ENCODE measurements at places on chromosomes 2 and 18.

- DNase-seq: no peak
Observed at GRCh38 chr18:3541549-3542386, 91.8 kb downstream of the TGIF1 start.

DNA sequence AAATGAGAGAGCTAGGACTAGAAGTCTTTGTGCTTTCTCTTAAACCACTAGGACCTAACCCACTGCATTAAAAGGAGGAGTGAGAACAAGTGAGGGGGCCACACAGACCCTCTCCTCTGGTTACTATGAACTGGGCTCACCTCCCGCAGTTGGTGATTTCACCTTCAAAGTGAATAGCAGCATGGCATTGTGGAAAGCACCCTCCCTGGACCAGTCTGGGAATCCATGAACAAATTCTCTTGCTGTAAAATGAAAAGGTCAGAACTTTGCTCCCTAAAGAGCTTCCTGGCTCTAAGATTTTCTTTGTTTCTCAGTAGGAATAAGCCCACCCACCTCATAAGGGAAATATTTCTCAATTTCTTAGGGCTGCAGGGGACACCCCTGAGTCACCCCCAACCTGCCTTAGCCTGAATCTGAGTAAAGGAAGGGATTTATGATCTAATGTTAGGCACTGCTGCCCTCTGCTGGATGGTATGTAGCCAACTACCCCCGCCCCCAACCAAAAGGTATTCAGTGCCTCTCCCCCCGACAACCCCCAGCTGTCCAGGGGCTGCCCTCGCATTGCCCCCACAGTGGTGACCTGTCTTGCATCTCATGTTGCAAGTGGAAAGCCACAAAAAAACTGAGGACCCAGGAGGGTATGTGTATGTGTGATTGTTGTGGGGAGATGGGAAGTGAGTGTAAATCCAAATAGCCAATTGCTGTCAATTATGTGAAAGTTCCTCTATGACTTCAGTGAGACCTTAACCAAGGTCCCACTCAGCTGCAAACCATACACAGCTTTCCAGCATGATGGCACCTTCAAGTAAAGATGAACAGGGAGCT, 230.9 kb upstream of the SLC14A2 start:
- DNase-seq: no peak

DNA sequence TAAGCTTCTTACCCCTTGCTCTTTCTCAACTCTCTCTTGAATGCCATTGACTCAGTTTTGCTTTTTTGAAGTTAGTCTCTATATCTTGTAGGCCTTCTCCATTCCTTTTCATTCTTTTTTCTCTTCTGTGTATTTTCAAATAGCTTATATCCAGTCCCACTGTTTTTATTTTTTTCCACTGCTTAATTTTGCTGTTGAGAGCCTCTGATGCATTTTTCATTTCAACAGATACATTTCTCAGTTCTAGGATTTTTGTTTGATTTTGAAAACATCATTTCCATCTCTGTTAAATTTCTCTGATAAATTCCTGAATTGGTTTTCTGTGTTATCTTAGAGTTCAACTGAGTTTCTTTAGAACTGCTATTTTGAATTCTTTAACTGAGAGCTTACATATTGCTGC, 45.9 kb downstream of the MIB1 start:
- DNase-seq: no peak

- DNase-seq: no peak
Observed at GRCh38 chr2:46319711-46320110, 22.5 kb downstream of the EPAS1 start.

GRCh38 chr2:219356834-219357233, 24.3 kb upstream of the RESP18 start:
- DNase-seq: no peak

DNA sequence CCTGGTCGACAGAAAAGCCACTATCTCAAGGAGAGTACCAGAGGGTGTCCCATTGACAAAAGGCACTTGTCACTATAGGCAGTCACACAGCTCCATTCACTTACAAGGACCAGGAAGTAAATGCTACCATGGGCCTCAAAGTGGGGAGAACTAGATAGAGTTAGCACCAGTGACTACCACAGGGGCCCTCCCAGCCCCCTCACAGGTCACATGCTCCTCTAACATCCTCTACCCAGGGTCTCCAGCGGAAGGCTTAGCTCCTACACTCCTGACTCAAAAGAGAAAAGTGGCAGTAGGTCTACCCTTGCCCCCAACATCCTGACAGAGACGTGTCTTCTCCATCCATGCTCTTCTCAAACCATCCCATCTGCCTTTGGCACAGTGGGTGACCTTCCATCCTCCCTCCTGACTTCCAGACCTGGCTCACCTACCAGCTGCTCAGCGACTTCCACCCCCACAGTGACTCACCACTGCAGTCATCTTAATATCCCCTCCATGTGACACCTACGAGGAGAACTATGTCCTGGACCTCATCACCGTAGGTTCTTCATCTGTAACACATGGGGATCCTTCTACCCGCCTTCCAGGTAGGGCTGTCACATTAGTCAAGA, 5.6 kb upstream of the DNMT3A start:
- DNase-seq: no peak

- no peak for DNase-seq
Observed at GRCh38 chr2:206798000-206798399, 32.6 kb downstream of the FASTKD2 start.

DNA sequence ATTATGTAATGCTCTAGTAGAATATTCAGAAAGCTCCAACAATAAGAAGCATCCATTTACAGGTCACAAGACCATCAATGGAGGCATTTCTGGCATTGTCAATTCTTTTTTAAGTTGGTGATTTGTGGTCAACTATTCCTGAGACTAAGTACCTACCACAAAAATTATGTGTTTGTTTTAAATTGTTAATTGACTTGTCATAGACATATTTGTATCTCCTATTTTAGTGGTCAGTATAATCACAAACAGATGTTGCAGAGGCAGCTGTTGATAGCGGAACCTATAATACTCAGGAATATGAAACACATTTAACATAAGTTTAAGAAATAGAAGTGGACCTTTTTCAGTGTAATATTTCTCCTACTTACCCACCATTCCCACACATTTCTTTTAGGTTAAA, 430.1 kb downstream of the CCDC85A start:
- DNase-seq: no peak

GRCh38 chr2:169324581-169325260, 37.6 kb downstream of the LRP2 start:
- DNase-seq: no peak

DNA sequence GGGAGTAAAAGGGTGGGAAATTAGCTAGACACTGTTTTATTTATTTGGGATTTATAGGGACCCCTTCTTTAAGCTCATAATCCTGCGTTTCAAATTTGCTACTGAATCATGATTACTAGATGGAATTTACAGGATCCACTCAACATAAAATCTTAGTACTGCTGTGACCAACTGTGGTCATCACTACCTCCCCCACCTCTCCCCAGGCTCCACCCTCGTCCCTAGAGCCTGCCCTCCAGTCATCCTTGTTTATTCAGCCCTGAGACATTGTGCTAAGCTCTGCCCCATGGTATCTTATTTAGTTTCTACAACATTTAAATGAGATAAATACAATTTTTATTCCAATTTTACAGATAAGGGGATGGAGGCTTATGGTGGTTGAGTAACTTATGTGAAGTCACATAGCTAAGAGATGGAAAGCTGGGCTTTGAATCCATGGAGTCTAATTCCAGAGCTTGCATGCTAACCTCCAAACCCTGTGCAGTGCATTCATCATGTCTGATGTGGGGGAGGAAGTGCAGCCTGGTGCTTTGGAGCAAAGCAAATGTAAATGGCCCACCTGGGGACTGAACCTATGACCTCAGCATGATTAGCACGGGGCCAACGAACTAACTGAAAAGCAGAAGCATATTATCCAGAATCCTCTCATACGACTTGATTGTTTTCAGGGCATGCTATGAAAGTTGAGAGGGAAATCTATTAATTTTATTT, 502.4 kb downstream of the TMEM182 start:
- no peak for DNase-seq

DNA sequence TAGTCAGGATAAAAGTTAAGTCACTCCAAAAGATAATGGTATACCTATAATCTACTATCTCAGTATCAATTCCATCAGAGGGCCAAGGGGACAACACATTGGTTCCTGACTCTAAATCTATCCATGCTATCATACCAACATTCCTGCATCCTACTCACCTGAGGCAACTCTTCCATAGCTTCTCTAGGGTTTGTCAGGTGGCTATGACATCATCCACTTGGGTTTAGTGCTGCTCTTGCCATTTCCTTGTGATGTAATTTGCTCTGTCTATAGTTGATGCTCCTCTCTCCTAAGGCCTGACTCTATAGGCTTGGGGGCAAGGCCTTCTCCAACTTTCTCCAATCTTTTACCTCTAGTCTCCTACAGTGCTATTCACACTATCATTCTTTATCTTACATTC, 139.9 kb upstream of the FSHR start:
- no peak for DNase-seq

GRCh38 chr2:5690286-5690685, 1.9 kb upstream of the SOX11 start:
- DNase-seq: no peak

GRCh38 chr2:240412211-240412861, 23.1 kb upstream of the GPC1 start:
- no peak for DNase-seq

DNA sequence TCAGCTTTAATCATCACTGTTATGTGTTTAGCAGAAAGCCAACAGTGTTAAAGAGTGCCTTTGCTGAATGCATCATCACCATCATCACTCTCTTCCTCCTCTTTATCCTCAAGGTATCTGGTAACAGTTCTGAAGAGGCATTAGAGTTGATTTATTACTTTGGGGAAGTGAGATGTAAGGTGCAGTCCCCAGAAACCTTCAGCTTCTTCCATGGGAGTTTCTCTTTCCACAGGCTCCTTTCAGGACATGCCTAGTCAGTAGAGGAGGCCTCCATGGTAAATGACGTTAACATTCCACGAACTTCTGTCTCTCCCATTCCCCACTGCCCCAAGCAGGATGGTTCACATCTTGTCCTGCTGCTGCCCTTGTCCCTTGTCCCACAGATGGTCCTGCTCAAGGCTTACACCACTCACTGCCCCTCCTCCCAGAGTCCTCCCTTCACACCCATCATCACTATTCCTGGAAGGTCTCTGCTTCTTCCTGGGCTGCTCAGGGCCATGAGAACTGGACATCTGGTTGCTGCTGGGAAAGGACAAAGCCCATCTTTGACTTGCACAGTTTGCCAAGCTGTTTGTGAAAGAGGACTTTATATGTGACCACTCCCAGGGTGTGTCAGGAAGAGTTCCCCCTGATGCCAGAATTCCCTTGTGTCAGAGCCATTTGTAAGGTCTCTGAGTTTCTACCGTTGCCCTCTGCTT, 5.3 kb upstream of the REG1A start:
- no peak for DNase-seq

- no peak for DNase-seq
Observed at GRCh38 chr2:201313362-201313761, 43.8 kb downstream of the FLACC1 start.

DNA sequence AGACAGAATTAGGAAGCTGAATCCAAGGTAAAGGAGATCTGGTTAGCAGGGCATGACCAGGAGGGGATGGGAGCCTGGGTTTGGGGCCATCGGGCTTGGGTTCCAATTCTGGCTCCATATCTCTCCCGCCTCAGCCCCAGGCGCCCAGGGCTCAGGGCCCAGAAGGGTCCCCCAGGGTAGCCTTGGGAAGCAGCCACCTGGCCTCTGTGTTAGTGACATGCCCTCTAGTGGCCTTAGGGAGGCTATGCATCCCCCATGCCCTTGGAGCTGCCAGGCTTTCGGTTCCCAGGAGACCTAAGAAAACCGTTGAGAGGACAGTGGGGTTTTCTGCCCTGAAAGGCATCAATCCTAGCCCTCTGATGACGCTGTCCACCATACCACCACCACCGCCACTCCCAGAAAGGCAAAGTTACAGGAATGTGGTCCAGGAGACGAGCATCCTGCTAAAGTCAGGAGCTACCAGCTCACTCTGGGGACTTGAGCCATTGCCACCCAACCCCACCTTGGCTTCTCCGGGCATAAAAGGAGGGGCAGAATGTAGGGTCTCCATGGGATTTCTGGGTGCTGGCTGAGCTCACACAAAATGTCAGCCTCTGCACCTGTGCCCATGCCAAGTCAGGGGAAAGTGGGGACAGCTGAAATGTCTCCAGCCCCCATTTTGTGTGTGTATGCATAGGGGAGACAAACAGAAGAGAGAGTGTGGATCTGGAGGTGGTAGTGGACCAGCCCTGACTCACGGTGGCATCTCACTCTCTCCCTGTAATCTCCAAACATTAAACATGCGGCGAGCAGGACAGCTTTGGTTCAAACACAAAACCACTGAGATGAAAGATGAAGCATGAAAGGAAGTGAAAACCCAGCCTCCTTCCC, 56.5 kb downstream of the EMX1 start:
- peak; percentile 50 for DNase-seq

- no peak for DNase-seq
Observed at GRCh38 chr18:31648966-31649429, 35.4 kb downstream of the B4GALT6 start.

DNA sequence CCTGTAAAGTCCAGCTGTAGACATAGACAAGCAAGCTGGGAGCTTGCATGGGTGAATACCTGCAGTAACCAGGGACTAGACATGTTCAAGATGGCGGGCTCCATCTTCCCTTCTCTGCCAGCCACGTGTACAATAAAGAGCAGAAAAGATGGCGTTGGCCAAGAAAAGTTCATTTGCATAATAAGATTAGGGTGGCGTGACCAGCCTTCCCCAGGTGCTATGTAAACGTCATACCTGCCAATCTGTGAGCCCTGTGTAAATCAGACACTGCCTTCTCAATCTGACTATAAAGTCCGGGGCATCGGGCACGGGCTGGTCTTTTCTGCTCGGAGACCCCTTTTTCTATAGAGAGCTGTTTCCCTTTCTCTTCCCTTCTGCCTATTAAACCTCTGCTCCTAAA, 101.6 kb upstream of the XPO1 start:
- no peak for DNase-seq

- no peak for DNase-seq
Observed at GRCh38 chr2:102116630-102117471, 25.7 kb upstream of the IL1R1 start.

DNA sequence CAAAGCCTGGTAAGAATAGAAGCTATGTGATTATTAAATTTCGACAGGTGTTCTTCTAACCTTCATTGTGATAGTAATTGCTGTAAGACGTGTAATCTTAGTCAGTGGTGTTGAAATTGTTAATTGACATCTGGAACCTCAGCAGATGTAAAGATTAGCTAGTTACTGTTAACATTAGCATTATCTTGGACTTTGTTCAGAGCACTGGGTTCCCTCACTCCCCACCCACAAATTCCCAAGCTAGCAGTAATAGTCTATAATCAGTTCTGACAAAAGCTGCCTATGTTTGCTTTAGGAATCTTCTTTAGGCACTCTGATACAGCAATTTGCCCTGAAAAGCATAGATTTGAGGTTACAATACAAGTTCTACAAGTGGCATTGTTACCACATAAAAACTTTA, 233.7 kb downstream of the EN1 start:
- no peak for DNase-seq

- no peak for DNase-seq
Observed at GRCh38 chr18:57025540-57025939, 121.3 kb upstream of the BOD1L2 start.

Data from T-helper 2 cell (primary cell).